Kidney tubule cell (primary cell): ENCODE measurements at places on chromosomes 5 and 9.

GRCh38 chr5:120913396-120913795, 449.3 kb downstream of the PRR16 start:
- DNase-seq = no peak

DNA sequence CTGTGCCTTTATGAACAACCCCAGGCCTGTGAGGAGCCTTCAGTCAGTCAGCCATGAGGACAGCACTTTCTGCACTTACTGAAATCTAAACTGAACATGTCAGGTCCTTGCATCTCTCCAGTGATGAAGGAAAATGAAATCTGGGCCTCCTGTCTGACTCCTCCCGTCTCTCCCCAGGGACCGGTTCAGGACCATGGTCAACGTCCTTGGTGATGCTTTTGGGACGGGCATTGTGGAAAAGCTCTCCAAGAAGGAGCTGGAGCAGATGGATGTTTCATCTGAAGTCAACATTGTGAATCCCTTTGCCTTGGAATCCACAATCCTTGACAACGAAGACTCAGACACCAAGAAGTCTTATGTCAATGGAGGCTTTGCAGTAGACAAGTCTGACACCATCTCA, 77.0 kb upstream of the PLPP6 start:
- DNase-seq = no peak

DNA sequence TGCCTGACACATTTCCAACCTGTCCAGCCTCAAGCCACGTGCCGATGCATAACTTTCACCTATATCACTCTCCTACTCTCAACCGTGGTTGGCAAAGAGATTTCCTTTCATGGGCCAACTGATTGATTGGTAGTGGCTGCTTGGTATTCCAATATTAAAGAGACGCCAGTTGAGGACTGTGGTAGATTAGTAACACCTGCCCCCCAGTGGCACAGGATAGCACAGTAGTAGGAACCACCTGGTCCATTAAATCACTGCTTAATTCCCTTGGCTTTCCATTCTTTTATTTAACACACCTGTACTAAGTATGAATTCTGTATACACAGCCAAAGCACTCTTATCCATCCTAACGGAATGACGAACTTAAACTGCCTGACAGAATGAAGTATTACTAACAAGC, 19.1 kb upstream of the FOXB2 start:
- no peak for DNase-seq

GRCh38 chr5:132419502-132420468, 50.3 kb downstream of the SLC22A5 start:
- DNase-seq = peak; percentile 84

- no peak for DNase-seq
These were observed 18.8 kb upstream of the KCNIP1 start for GRCh38 chr5:170484847-170485615.

GRCh38 chr5:176856746-176857145, 42.4 kb downstream of the HK3 start:
- DNase-seq = no peak

DNA sequence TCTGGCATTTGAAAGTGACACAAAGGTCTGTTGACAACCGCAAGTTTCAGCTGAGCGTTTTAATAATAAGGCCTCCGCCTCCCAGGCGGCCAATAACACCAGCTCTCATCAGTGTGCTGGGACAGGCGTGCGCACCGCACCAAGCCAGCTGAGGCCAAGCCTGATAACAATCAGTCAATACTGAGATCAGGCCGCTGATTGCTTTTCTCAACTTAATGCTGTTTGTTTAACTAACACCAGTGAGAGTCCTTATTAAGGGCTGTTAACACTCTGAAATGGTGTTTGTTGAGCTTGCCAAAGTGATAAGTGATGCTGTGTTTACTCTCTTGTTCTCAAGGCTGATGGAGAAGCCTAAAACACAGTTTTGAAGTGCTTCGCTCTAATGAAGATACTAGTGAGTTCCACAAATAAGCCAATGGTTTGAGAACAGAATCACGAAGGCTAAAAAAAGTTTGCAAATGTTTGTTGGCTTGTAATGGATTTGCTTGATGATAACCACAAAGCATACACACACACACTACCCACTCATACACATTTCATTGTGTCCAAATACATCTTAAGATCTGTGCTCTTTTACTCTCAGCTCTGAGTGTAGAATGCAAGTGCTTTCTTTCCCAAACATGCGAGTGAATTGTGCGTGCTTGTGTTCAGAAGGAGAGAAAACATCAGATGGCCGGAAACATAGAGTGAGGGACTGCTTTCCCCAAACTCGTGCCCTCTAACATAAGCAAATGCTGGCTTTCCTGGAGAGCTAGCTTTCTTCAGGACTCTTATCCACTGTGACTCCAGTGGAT, 330.4 kb upstream of the KLF4 start:
- no peak for DNase-seq

DNA sequence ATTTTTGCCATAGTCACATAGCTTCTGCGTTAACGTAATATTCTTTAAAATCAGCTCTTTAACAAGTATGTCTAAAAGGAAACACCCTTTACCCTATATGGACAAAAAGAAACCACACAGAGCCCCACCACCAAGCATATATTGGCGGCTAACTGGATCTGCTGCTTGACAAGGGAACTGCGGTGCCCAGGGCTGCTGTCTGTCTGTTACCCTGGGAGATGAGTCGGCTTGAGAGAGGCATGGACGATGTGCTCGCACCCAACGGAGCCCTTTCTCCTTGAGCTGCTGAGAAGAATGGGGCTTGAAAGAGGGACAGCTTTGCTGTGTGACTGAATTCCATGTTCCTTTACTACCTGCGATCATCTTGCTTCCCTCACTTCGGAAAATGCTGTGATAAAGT, 158.6 kb upstream of the SHB start:
- peak; percentile 71 for DNase-seq

- no peak for DNase-seq
These were observed 69.5 kb downstream of the ERP44 start for GRCh38 chr9:100029251-100029650.

DNA sequence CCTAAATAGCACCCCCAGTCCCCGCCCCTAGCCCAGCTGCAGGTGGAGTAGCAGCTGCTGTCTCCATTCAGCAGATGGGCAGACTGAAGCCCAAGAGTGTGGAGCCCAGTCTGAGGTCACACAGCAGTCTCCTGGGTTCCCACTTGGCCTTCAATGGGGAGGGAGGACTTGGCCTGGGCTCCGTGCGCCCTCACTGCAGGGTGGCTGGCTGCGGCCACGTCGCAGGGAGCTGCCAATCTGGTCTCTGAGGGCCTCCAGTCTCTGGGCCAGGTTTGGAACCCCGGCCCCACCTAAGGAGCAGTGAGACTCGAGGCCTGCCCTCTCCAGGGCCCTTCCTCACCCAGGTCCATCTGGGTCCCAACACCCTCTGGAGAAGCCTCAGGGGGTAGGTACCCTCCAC, 7.4 kb downstream of the KIF12 start:
- no peak for DNase-seq

DNA sequence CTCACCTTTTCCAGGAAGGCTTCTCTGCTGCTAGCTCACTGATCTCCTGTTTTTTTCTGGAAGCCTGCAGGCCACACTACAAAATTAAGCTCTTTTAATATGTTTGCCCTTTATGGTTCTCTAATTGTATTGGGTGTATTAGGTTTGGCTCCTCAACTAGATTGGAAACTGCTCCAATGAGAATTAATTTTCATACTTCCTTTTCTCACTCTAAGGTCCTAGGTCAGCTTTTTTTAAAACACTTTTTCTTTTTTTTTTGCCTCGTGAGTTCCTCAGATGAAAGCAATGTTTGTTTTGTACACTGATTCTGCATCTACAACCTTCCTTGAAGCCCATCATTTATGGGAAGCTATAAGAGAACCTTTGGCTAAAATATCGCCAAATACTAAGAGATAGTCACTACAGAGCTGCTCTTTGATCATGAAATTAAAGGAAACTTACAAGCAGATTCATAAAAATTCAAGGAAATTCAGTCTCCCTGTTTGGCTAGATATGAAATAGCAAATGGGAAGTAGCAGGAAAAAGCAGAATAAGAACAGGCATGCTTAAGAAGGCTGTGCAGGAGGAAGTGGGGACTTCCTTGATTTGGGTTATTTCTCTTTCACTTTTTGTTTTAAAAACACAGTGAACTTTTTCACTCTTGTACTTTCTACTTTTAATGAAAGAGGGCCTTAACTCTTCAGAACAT, 55.2 kb upstream of the FYB1 start:
- peak; percentile 16 for DNase-seq

GRCh38 chr9:19456426-19456825, 47.6 kb downstream of the ACER2 start:
- DNase-seq = no peak

GRCh38 chr9:122860319-122861142, 32.1 kb upstream of the PDCL start:
- no peak for DNase-seq

- no peak for DNase-seq
These were observed 123.3 kb downstream of the PCSK5 start for GRCh38 chr9:76013809-76014208.

GRCh38 chr5:99059685-99060084, 130.9 kb upstream of the CHD1 start:
- DNase-seq = no peak

DNA sequence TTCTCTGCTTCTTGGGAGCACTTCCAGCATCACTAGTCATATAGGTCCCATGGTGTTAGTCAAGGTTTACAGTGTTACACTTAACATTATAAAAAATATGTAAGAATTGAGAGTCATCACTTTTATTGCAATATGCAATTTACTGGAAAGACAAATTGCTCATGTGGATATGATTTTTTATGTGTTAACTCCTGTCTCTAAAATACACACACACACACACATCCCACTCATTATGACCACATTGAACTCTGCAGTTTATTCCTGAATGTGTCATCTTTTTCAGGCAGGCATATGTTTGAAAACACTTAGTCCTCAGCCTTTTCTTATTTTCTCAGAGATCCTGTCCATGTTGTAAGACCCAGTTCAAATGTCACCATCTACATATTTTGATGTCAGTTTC, 148.5 kb upstream of the MRPS30 start:
- no peak for DNase-seq

DNA sequence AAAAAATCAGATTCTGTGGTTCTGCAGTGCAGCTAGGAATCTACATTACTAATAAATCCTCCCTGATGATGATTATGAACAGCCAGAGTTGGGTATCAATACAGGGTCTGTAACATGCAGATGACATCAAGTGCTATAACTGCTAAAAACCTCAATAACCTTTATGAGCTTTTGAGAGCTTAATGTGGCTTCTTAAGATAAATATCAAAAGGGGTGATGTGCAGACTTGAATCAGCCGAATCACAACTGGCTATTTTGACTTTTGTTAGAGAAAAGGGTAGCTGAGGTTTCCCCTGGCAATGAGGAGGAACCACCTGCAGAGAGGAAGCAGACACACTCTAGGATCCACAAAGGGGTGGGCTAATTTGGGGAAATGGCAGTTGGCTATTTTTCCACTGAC, 30.2 kb downstream of the CAPSL start:
- no peak for DNase-seq

DNA sequence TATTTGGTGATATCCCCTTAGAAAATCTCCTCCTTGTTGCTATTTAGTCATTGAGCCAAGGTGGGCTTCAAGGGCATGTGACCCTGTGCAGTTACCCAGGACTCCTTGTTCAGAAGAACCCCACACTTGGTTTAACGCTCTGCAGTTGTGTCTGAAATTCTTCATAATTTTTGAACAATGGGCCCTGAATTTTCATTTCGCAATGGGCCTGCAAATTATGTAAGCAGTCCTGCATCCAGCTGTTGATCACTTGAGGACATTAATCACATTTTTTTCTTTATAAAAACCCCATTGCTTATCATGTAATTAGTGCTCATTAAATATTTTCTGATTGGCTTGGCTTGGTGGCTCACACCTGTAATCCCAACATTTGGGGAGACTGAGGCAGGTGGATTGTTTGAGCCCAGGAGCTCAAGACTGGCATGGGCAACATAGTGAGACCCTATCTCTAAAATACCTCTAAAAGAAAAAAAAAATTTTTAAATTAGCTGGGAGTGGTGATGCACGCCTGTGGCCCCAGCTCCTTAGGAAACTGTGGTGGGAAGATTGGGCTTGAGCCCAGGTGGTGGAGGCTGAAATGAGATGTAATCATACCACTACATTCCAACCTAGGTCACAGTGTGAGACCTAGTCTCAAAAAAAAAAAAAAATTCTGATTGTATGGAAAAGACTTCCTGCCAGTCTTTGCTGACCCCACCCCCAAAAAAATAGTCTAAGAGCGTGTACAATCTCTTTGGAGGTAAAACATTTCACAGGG, 194.2 kb upstream of the HAPLN1 start:
- no peak for DNase-seq

DNA sequence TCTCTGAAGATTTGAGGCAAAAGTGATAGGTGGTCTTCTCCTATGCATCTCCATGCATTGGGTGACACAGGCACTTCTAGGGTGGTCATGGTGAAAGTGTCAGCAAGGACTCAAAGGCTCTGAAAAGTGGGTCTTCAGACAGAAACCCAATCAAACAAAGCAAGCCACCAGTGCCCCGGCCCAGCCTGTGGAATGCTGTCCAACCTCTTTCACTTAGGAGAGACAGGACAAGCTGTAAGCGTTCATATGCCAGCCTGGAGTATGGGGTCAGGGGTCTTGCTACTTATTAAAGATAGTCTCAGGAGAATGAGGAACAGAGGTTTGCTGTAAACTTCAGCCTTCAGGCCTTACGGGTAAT, 324.5 kb downstream of the GADD45G start:
- no peak for DNase-seq

DNA sequence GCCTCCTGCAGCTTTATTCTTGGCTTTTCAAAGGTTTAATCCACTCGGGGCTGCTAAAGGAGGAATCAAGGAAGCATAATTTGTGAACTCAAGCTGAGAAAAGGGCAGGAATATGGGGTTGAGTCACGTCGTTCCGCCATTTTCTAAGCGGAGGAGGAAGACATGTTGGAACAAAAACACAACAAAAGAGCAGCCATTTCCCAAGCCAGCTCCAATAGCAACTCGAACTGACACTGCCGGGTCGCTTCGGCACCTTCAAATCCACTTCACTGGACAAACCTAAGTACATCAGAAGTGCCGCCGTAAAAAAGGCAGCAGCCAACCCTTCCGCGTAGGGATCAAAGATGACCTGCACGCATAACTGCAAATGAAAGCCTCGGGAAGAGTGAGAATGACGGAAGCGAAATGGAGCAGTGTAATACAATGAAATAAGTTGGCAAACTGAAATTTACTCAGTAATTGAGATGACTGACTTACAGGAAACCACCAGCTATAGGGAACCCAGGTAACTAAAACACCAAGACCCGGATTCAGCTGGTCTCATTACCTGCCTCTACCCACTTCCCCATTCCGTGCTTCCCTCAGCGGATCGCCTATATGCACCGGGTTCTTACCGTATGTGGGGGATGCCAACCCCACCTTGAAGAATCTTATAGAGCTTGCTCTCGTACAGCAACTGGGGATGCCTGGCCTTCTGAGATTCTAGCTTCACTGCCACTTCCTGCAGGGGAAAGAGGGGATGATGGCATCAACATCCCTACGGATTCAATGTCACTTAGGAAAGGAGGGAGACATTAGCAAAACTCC, 1.6 kb downstream of the CSNK1A1 start:
- peak; percentile 71 for DNase-seq
